ENCODE measurements at places on chromosomes 1 and 21.

GRCh38 chr1:112460615-112461014, 48.1 kb upstream of the WNT2B start:
- no peak for DNase-seq

DNA sequence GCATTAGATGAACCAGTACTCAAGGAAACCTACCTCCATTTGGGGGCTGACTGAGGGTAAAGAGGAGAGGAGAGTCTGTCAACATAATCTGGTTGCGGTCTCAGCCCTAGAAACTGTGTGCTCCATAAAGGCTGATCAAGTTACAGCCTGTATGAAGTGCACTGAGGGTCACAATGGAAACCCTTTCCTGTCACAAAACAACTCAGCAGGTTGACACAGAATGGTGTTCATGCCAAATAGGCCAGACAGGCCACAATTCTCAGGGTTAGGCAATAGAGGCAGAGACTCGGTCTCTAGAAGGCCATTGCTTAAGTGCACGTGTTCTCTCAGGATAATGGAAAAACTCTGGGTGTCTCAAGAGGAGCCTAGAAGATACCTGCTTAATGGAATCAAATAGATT, 4.1 kb upstream of the ANKRD35 start:
- no peak for DNase-seq

- no peak for DNase-seq
Observed at GRCh38 chr1:157540852-157541251, 11.5 kb downstream of the FCRL5 start.

DNA sequence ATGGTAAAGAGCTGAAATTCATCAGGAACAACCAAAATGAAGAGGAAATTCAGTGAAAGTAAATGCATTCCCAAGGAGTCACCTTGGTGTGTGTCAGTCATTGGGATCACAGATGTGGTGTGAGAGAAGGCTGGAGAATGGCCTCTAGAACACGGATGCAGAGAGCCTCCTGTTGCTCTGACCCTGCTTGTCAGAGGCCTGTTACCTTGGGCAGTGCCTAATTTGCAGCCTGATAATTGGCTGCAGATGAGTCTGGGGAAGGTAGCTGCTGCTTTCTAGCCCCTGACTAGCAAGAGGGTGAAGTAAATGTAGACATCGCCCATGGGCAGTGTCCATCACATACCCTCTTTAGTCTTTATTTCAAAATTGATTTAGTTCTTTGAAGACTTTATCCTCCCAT, 3.3 kb downstream of the GCSAML start:
- no peak for DNase-seq

Measured in NCI-H1417 treated with DMSO at 0.1 percent for 48 hours (cell line).